Stromal cell of bone marrow (primary cell): ENCODE measurements at places on chromosomes 6 and 20.

GRCh38 chr20:49993301-49993751, 10.5 kb downstream of the SNAI1 start:
- DNase-seq = no peak

- peak; percentile 6 for DNase-seq
These were observed 800 bp downstream of the ABCC10 start for GRCh38 chr6:43428112-43428570.

DNA sequence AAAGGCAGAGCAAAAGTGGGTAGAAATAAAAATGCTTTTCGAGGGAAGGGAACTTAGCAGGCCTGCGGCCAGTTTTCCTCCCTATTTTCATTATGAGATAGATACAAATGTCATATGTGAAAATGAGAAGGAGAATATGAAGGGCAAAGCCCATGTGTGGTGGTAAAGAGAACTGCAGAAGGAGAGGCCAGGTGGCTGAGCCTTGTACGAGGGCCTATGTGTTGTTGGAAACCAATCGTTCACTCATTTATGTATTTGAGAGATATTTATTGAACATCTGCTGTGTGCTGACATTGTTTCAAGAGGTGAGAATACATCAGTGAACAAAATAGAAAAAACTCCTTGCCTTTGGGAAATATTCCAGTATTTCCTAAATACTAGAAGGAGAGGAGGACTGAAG, 147.7 kb downstream of the SH3BGRL2 start:
- DNase-seq = no peak

DNA sequence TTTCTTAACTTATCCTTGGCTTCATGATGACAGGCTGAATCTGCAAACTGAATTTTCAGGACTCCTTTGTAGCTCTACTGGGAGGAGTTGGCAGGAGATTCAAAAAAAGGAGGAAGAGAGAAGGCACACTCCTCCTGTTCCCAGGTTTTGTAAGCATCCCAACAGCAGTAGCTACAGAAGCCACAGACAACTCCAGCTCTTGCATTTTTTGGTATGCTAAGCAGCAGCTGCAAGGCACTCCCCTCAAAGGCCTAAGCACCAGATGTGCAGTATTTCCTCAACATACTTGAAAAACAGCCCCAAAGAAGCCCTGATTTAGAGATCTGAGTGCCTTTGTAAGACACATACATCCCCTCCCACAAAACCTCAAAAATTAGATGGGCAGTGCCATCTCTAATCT, 328.6 kb upstream of the SYNCRIP start:
- DNase-seq = no peak

GRCh38 chr6:97790926-97791590, 508.0 kb upstream of the MMS22L start:
- no peak for DNase-seq

GRCh38 chr6:136306466-136306865, 16.8 kb upstream of the BCLAF1 start:
- DNase-seq = no peak

GRCh38 chr6:141641406-141641805, 491.3 kb upstream of the GJE1 start:
- DNase-seq = no peak

DNA sequence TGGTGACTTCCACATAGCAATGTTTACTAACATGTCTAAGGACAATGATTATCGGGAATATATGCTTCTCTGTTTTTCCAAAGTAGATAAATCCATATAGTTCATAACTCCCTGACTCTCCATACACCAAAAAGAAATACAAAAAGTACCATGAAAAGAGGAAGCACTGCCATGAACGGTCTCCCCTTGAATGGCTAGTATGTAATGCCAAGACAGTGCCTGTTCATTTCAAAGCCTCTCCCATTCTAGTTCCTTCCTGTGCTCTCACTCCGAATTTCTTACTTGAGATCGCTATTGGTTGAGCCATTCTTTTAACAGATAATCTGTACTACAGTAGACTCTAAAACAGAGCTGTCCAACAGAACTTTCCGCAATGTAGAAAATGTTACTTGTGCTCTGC, 54.8 kb upstream of the EDN1 start:
- no peak for DNase-seq

GRCh38 chr20:44186201-44186600, 787 bp downstream of the JPH2 start:
- DNase-seq = no peak

DNA sequence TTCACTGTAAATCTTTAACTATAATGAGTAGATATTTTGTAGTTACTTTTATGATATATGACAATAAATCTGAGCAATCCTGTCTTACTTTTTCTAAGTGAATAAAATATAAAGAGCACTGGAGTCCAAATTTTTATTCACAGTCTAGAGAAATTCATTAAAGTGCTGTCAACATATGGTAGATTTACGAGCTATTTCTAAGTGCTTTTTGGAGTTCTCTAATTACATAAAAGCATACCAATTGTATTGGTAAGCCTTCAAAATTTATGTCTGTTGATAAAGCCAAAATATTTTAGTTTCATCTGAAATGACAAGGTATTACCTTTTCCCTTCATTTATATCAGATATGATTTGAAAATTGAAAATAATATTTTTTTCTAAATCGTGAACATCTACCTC, 75.4 kb downstream of the MAN1A1 start:
- DNase-seq = no peak

DNA sequence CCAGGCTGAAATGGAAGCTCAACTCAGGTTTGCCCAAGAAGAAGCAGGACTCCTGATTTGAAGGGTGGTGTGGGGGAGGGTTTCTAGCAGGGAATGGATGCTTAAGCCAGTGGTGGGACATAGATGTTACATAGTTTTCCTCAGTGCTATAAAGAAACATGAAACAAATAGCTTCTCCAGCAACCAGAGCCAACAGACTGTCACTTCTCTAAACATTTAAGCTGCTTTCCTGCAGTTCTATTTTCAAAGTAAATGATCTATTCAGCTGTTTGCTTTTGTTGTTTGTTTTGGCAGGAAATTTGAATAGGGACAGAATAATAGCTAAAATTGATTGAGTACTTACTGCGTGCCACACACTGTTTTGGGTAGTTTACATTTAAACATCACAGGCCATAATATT, 169.0 kb downstream of the UST start:
- no peak for DNase-seq

DNA sequence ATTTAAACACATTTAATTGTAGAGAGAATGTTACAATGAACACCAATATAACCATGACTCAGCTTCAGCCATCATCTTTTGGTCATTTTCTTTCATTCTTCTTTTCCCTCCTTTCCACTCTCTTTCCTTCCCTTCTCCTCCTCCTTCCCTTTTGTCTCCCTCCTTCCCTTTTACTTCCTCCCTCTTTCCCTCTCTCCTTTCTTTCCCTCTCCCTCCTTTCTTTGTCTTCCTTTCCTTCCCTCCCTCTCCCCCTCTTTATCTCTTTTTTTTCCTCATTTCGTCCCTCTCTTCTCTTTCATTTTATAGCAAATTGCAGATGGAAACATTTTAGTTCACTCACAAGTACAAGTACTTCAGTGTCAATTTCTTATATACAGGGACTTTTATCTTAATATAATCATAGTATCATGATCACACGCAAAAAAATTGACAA, 1.8 kb downstream of the ZKSCAN3 start:
- DNase-seq = no peak

GRCh38 chr20:58471193-58472164, 43.7 kb downstream of the APCDD1L start:
- DNase-seq = no peak

- DNase-seq = no peak
These were observed 36.9 kb downstream of the CDK19 start for GRCh38 chr6:110778333-110778732.

- DNase-seq = no peak
These were observed 3.7 kb upstream of the MAP3K5 start for GRCh38 chr6:136795996-136796395.

DNA sequence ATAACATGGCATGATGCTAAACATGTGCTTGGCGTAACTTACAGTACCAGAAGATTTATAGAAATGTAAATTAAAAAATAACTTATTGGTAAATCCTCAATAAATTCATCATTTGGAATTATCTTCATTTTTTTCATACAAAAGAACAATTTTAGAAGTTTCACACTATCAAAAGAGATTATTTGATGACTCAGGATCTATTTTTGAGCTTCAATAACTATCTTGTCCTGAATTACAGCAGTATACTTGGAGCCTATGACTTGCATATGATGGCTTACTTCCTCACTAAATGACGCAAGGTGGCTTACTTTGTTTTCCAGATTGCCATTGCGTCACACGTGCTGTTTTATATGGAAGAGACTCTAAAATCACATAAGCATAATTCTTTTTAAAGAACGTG, 49.2 kb downstream of the KHDRBS2 start:
- no peak for DNase-seq

DNA sequence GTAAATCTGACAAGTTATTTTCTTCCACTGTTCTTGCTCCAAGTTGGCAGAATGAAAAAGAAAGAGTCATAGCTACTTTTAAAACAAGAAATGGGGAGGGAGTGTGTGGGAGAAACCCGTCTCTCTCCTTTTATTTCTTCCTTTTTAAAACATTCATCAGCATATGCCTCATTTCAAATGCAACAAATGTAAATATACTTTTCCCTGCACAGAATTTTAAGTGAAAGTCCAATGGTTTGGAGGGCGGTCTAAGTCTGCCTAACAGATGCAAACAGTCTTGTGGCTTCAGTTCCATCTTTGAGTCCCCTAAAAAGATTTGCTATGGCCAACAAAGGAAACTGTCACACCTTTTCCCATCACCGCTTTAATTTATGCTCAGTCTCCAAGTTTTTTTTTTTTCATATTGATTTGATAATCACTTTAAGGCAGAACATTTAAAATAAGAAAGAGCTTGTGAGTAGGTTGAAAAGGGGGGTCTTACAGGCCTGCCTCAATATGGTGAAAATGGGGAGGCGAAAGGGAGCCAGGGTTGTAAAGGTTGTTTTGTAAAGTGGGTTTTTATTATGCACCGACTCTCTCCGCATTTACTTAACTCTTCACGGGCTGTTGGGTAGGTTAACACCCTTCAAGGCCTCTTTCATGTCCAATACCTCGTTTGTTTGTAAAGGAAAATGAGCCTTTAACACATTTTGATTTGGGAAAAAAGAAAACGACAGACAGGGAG, 4.6 kb downstream of the TFAP2D start:
- no peak for DNase-seq

DNA sequence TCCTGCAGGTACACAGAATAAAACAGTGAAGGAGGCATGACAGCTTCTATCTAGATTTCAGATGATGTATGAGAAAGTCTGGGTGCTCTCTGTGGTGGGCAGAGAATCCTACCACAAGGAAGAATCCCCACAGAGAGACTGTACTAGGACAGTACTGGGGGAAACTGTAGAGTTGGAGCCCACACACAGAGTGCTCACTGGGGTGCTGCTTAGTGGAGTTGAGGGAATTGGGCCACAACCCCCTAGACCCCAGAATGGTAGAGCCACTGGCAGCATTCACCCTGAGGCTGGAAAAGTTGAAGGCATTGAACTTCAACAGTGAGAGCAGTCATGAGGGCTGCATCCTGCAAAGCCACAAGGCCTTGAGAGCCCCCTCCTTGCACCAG, 62.2 kb upstream of the TNFRSF21 start:
- no peak for DNase-seq

DNA sequence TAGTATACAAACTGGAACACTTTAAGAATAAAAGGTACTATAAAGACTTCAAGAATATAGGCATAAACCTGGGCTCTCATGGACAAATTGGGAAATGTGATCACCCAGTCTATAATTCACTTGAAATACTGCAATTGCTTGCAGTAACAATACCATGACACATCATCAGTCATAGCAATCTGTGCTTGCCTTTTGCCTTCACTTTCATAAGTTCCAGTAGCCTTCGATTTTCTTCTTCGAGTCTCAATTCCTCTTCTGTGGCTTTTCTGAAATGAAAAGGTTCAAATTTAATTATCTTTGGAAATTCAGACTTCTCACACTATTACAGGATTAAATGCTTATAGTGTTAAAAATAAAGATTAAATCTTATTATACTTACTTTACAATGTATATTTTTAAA, 96.3 kb upstream of the ZBTB24 start:
- no peak for DNase-seq

GRCh38 chr6:84801250-84801649, 36.9 kb upstream of the TBX18 start:
- no peak for DNase-seq

DNA sequence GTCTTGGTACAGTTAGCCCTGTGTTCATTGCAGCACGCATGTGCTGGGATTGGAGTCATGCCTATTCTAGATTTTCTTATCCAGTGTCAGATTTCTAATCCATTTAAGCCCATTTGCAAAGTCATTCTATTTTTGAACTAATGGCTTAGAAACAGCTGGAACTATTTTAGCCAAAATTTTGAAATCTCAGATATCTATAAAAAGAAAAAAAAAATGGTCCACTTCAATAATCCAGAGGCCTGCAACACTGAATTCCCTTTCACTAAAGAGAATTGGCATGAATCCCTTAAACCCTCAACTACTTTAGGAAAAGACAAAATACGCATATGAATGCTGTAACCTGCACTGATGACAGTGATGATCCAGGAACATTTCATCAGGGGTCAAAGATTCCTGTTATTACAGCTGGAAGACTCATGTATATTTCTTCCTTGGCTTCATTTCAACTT, 1.5 kb downstream of the COL21A1 start:
- no peak for DNase-seq

- DNase-seq = peak; percentile 10
These were observed 6.8 kb upstream of the BTN1A1 start for GRCh38 chr6:26493258-26493657.

DNA sequence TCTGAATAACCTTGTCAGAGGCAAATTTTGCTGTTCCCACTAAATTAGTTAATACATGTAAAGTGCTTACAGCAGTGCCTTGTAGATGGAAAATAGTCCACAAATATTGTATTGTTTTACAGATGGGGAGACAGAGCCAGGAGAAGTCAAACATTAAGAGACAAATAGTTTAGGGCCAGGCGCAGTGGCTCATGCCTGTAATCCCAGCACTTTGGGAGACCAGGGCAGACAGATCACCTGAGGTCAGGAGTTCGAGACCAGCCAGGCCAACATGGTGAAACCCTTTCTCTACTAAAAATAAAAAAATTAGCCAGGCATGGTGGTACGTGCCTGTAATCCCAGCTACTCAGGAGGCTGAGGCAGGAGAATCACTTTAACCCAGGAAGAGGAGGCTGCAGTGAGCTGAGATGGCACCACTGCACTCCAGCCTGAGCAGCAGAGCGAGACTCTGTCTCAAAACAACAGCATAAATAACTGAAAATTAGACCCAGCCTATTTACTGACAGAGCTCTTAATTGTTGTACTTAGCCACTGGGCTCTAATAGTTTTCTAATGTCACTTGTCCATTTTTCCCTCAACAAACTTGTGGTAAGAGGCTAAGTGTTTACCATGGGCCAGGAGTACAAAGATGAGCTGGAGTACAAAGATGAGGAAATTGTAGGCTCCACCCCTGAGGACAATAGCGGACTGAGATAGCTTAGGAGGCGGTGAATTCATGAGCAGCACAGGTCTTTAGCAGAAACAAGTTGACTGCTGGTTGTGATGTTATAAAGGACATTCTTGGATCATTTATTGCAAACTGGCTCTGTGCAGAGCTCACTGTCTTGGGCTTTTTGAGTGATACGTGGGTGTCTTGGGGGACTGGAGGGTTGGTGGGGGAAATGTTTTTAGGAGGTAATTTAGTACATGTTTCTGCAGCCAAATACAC, 6.4 kb downstream of the ZSWIM3 start:
- DNase-seq = no peak

DNA sequence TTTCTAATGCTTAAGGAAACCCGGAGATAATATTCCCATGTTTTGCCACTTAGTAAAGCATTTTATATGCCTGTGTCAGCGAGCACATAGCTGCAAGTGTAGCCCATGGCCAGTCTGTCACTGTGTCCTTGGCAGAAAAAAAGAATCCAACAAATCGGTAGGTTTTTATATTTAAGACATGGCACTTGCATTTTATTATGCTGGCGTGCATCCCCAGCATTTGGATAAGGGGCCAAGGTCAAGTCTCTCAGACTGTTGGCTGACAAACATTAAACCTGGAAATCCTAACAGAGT, 1.2 kb upstream of the ZNF184 start:
- DNase-seq = no peak
